Right hindlimb (tissue), 1 donor: ENCODE measurements at places on chromosomes 11 and 22.

- DNase-seq = peak; percentile 33
These were observed 24.7 kb downstream of the IL10RA start for GRCh38 chr11:118010738-118011461.

DNA sequence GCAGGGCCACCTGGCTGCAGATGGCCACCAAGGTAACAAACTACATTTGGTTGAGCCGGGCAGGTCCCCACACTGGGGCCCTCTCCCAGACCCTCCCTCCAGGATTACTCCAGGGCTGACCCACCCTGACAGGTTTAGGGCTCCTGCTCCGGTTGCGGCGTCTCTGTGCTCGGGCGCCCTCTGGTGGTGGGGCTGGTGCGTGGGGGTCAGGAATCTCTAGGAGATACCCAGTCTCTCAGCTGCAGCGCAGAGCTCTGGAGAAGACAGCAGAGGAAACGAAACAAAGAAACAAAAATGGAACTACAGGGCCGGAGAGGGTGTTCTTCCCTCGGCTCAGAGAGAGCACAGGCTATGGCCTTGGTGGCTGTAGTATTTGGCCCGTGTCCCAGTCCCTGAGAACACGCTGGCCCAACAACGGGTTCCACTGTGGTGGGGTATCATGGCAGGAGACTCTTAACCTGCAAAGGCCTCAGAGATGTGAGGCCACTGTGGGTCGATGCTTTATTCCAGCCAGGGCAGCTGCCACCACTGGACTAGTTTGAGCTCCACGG, 2.4 kb downstream of the C11orf96 start:
- DNase-seq = no peak

- DNase-seq = no peak
These were observed 25.4 kb upstream of the MYO18B start for GRCh38 chr22:25716637-25717036.

GRCh38 chr22:35464399-35464798, 64.5 kb downstream of the MCM5 start:
- no peak for DNase-seq

- no peak for DNase-seq
These were observed 47.8 kb downstream of the TEAD1 start for GRCh38 chr11:12721816-12722604.

- DNase-seq = peak; percentile 82
These were observed 26.6 kb upstream of the IL17RA start for GRCh38 chr22:17057959-17058814.

DNA sequence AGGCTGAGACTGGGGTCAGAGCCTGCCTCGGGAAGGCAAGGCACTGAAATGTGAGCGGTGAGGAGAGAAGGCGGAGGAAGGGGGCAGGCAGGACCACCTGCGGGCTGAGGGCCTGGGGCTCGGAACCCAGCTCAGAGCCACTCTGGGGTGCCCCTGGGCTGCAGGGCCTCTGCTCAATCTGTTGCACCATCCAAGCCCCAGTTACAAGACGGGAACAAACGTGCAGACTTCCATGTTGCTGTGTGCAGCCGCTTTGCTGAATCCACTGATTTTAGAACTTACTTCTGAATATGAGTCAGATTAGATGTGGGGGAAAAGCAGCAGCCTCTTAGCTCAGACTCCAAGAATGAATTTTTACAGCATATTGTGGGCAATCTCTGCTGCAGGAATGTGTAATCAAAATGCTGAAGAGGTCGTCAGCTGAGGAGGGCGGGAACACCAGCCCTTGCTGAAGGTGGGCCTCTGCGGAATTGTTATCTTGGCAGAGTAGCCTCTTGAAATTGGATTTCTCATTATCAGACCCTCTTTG, 21.6 kb downstream of the PARVG start:
- no peak for DNase-seq

DNA sequence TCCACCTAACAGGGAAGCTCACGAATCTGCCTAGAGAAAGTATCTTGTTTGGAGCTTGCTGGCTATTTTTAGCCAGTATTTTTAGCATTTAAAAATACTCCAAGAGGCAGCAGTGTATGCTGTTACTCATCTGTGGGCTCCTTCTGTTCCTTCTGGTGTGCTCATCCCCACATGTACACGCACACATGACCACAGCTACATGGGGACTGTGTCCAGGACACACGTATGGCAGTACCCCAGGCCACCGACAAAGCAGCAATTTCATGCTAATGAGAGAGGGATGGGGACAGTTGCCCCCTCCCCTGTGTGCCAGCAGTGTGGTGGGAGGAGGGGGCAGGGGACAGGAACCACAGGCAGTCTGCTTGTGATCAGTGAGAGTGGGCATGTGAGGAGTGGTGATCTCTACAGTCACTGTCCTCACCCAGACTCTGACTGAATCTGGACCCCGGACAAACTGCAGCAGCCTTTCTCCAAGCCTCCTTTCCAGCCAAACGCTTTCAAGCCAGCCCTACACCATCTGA, 16.4 kb downstream of the USP2 start:
- DNase-seq = peak; percentile 29

- DNase-seq = no peak
These were observed 38.0 kb upstream of the CDON start for GRCh38 chr11:126100716-126101115.

GRCh38 chr11:75919525-75919924, 104.5 kb downstream of the UVRAG start:
- peak; percentile 28 for DNase-seq

- no peak for DNase-seq
These were observed 734 bp downstream of the SNU13 start for GRCh38 chr22:41687901-41688364.

GRCh38 chr11:78313181-78313795, 104.3 kb downstream of the GAB2 start:
- DNase-seq = no peak

DNA sequence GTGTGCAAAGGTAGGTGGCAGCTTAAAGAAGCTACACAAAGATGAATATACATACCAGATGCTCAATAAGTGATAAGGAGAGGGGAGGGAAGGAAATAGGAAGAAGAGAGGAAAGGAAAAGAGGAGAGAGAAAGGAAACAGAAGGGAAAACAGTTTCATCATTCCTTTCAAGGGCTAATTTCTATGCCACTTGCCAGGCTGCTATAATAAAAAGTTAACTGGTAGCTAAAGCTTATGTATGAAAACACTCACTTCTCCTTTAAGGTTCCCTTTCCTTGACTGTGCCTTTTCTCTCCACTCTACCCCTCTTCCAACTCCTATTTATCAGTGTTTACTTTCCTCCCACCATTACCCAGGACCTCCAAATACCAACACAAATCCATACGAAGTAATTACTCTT, 347.9 kb downstream of the DLG2 start:
- DNase-seq = no peak

DNA sequence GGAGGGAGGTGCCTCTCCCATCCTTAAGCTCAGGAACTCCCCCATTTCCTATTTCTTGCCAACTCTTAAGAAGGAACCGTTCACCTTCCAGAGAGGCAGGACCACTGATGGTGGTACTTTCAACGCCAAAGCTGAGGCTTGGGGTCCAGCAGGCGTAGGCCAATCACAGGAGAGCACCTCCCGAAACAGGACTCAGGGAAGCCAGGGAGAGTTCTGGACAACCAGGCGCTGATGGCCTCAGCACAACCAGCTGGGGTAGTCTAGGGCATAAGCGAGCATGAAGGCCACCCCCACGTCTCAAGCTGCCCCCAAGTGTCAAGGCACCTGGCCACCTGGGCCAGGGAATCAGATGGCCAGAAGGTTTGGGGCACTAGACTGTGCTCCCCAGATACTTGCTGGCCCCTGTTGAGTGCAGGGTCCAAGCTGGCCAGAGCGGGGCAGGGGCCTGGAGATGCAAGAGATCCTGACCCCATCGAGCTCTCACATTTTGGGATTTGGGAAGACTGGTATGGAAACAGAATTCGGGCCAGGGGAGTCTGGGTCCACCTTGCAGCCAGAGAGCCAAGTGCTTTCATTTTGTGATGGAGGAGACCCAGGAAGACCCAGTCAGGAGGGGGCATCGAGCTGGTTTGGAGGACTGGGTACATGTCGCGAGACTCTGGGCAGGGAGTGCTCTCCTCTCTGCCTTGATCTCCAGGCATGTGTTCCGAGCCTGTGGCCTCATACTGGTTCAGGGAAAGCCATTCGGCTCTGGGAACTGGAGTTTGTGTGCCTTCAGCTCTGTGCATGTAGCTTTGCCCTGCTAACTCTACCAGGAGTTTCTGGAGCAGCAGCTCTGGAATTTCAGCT, 926 bp downstream of the CD6 start:
- DNase-seq = no peak

DNA sequence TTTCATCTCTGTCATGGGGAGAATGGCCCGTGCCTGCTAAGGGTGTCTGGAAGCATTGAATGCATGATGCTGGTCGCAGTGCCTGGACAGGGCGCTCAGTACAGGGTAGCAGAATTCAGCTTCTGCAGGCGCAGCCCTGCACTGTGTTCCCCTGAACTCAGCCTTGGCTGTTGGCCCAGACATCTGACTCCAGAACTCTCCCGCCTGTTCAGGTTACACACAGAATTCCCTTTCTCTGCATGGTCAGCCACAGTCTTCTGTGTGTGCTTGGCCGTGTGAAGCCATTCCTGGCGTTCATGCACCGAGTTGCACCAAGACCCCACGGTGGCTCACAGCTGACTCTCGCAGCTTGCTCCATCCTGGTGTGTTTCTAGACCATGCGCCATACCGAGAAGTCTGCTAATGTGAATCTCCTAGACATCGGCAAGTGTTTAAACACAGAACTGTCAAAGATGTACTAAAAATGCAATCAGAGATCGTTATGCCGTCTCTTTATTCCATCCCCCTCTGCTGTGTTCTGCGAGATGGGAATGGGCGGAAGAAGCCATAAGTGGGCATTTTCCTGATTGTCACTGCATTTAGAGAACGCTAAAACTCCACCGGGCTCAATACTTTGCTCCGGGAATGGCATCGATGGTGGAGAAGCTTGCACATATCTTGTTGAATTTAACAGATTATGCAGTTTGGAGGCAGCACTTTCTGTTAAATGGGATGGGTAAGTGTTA, 55.6 kb downstream of the MPPED1 start:
- DNase-seq = peak; percentile 63

DNA sequence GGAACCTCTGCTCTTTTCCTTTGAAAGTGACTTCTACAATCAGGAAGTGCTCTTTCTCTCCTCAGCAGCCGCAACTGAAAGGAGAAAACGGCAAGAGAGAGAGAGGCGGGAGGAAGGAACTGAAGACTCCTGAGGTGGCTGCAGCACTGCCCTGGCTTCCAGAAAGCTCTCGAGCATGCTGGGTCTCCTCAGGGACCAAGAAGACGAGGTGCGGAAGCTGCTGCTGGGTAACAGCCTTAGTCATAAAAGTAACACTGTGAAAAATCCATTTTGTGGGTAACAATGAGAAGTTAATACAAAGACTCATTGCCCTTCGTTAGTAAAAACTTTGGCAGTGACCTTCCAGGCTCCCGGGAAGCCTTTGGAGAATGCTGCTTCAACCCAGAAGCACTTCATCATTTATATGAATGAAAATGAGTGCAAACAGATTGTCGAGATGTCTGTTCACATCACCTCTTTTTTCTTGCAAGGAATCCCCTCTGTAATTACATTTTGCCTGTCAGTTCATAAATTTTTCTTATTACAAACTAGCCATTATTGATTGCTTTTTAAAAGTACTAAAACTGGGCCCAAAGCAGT, 473.4 kb downstream of the SOX6 start:
- peak; percentile 43 for DNase-seq

- no peak for DNase-seq
These were observed 8.8 kb downstream of the LAYN start for GRCh38 chr11:111549196-111549868.

- DNase-seq = no peak
These were observed 113.4 kb downstream of the MTNR1B start for GRCh38 chr11:93082900-93083299.

DNA sequence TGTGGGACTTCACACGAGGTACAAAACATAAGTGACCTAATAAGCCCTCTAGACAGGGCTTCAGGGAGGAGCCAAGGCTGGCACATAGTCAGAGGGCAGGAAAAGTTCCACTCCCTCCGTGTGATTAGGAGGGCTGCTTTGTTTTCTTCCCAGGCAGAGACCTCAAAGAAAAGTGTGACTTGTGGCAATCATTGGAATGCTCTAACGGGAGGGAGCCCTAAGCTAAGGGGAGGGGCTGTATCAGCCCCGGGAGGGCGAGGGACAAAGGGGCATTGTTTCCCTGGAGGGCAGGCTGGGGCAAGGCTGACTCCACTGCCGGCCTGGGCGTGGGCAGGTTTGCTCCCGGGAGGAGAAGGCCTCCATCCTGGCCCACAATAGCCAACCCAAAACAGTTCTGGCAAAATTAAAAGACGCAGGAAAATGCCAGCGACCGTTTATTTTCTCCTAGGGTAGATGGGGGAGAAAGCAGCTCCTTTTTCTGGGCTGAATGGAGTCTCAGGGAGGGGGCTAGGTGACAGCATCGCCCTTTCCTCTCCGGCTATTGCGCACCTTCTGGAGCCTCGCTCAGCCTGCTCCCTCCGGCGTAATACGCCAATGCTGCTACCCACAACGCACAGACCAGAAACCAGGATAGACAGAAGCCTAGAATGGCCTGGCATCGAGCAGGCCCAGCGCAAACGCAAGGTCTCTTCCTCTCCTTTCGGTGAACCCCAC, 60.2 kb downstream of the ENDOD1 start:
- peak; percentile 47 for DNase-seq

GRCh38 chr22:46290843-46291785, 5.6 kb upstream of the GTSE1 start:
- DNase-seq = no peak

- no peak for DNase-seq
These were observed 818 bp upstream of the C1QTNF4 start for GRCh38 chr11:47595029-47595428.

DNA sequence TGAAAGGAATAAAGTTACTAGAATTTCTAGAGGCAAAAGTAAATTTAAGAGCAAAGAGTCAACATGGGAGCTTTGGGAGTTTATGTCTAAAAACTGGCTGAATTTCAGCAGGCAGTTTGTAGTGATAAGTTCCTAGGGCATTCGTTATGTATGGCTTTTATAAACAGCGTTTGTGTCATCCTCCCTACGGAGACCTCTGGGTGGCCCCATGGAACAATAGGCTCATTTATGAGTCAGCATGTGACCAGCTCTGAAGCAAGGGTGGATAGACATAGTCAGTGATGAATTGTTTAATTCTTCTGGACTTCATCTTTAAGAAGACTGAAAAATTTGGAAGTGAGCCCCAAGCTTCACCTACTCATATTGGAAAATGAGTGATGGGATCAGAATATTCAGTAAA, 37.1 kb downstream of the SVIP start:
- DNase-seq = peak; percentile 30

GRCh38 chr11:130089674-130090073, 20.0 kb downstream of the APLP2 start:
- DNase-seq = no peak
